ENCODE measurements at places on chromosomes 6 and 20.

DNA sequence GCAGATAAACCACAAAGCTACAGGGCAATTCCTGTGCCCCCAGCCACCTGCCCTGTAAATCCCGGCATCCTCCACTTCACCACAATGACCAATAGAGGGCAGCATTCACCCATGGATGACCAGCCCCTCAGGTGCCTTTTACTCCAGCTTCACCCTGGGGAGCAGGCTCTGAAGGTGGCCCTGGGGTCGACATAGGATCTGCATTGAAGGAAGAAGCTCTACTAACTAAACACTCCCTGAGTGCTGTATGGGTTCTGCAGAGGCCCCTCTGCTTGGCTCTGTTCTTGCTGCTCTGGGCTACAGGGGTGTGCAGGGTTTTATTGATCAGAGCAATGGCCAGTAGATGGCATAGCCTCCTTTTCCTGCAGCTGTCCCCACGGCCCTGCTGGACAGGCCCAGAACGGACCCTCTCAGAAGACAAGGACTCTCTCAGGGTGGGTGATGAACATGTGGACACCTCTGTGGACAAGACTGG, 20.3 kb downstream of the CST4 start:
- DNase-seq = peak; percentile 30

DNA sequence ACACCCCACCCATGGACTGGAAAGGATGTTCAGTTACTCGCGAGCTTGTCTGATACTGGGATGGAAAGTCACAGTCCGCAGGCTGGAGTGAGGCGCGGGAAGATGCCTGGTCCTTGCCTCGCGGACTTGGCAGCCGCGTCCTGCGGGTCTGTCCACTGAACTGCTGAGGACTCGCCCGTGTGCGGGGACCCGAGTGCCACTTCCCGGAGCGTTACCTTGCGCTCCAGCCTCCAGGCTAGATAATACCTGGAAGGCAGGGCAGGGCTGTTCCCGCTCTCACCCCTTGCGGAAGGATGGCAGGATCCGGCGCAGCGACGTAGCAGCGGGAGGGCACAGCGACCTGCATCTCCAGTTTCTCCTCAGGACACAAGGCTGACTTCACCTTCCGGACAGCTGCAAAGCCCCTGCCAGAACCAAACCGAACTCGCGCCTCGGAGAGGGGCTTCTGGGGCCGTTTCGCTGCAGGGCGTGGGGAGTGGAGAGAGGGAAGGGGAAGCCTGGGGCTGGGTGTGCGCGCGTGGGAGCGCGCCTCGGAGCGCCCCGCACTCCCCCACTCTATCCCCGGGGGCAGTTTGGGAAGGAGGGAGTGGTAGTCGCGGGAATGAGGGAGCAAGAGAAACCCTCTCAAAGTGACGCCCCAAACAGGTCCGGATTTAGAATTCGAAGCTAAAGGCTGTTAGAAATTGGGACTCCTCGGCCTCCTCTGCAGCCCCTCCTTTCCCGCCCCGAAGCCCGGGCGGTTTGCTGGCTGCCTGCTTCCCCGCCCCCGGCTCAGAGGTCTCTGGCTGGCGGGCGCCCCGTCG, at the start of gene KCNQ5:
TSS of gene KCNQ5 (plus strand) at position 774 of the 803 bp plus-strand sequence.
- DNase-seq = no peak

DNA sequence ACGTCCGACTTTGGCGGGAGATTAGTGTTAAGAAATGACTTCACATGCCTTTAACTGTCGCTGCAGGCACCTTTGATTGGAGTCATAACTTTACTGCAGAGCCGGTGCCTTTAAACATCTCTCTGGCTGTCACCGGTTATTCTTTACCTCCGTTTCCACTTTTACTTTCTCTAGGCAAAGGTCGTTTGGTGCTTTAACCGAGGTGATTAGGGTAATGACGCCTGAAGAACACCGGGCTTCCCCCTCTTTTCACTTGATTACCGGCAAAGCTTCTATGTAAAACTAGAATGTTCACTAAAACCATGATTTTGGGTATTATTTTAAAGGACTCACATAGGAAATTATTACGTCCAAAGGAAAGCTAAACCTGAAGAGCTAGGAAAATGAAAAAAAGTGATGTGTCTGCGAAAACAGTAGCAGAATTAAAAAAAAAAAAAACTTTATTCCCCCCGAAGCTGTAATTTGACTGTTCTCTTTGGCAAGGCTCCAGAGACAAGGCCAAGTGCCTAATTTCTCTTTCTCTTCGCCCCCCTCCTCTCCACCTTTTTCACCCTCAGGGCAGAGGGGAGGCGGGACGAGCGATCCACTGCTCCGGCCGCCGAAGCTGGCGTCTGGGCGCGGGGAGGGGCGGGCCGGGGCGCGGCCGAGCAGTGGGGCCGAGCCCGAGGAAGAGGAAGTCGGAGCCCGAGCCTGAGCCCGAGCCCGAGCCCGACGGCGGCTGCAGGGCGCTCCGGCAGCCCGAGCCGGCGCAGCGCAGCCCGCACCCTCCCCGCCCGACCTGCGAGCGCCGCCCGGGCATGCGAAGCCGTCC, at the start of gene PLEKHG1:
TSS of gene PLEKHG1 (plus strand) at position 687 of the 811 bp plus-strand sequence. CDS start 133,797 bp downstream, outside the sequence.
- peak; percentile 13 for DNase-seq

DNA sequence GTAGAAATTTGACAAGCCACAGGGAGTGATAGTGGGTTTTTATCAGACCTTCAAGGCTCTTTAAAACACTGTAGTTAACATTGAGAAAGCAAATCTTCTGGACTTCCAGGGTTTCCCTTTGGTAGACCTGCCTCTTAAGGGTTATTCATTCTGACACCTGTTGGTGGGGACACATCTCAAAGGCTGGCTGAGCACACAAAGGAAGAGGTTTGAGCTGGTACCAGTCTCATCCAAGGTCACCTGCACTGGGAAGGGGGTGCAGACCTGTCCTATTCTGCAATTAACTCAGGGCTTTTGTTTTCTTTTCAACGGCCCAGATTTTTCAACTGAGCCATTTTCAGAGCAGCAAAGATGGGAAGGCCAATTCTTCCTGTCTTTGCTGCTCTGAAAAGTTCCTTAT, 45.6 kb downstream of the EDN1 start:
- no peak for DNase-seq

- DNase-seq = no peak
Measured at GRCh38 chr20:49846206-49846807, 33.7 kb downstream of the SLC9A8 start.

- DNase-seq = no peak
Measured at GRCh38 chr6:54084231-54084630, 27.0 kb upstream of the MLIP start.

DNA sequence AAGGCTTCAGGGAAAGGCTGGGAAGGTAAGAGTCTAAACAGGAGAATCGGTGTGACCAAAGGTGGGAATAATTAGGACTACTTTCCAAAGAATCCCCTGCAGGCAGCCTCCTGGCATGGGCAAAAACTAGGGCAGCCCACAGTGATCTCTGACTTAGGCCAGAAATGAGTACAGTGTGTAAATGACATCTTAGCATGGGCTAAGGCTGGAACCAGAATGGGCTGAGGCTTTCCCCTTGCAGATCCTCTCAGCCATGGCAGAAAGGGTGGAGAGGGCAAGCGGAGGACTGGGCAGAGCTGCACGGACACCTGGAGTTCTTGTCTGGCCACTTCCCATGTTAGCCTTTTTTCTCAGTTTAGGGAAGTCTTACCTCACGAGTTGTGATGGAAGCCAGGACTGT, 69.9 kb upstream of the FOXQ1 start:
- DNase-seq = no peak

- no peak for DNase-seq
Measured at GRCh38 chr6:47405273-47405672, 72.3 kb upstream of the CD2AP start.

DNA sequence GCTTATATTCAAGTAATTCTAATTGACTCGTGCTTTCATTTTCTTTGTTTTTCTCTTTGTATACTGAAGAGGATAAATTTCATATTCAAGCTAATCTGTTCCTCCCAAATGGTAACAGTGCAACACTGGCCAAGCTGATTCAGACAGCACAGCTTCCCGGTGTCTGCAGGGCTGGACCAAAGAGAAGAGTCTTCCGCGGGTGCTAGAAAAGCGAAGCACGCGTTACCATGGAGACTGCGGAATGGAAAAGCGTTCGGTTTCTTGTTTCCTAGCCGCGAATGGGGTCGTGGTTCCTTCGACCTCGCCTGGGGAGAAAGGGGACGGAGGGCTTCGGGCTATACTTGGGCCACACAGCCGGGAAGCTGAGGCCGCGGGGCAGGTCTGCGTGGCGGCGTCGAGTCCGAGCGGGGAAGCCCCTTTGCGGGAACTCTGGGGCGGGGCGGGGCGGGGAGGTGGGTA, 6.2 kb upstream of the ZNF311 start:
- DNase-seq = no peak

GRCh38 chr20:36116807-36117441, 37.6 kb upstream of the EPB41L1 start:
- no peak for DNase-seq

- DNase-seq = no peak
Measured at GRCh38 chr20:15241681-15242080, 904.3 kb upstream of the FLRT3 start.

DNA sequence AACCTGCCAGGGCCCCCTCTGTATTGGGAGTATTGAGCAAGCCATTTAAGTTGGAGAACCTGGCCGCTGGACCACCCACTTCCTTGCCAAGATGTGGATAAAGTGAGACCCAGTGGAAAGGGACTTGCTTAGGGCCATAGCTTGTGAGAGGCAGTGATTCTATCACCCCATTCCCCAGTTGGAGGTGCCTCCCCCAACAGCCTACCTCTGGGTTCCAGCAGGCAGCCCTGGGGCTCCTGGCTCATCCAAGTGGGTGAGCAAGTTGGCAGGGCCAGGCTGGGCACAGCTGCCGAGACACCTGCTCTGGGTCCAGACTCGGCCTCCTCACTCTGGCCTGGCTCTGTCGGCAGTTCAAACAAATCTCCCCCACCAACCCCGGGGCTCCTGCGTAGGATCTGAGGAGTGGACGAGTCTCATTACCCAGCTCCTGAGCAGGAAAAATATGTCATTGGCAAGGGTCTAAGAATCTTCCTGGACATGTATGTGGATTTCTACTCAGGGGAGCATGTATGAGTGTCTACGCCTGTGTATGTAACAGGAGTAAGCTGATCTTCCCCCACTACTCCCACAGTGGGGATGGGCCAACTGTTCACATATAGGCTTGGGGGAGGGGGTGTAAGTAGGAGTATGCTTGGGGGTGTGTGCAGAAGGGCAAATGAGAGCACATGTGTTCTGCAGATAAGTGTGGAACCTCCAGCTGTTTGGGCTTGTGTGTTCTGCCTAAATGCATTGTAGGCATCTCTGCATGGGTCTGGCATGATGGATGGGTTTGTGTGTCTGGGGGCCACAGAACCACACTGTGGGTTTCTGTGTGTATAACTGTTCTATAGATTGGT, 1.9 kb downstream of the ID1 start:
- no peak for DNase-seq

- DNase-seq = no peak
Measured at GRCh38 chr6:154245506-154245905, 111.1 kb downstream of the IPCEF1 start.

DNA sequence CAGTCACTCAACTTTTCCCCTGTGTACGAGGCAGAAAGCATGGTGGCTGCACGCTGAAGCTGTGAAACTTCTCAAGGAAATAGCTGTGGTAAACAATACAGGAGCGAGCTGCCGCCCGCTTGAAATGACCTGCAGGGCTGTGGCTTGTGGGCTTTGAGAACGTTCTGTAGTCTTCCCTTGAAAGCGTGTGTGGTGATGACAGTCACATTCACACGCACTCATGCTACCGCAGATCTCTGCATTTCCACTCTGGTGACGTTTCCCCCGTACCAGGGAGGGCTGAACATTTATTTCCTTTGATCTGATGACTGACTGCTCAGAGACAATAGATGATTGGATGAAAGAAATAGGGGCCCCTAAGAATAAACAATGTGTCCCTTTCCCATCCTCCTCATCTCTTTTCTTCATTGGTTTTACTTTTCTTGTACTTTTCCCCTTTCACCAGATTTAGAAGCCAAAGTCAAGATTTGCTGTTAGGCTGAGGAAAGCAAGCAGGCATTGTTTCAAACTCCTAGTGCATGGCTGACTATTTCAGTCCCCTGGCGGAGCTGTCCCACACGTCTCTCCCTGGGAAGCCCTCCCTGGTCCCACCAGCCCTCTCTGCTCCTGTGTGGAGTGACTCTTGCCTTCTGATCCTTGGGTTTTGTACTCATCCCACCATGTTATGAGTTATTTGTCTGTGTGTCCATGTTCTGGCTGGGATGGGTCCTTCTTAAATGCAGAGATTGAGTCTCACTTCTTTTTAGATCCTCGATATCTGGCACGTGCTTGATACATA, 3.9 kb downstream of the SYTL3 start:
- peak; percentile 58 for DNase-seq

DNA sequence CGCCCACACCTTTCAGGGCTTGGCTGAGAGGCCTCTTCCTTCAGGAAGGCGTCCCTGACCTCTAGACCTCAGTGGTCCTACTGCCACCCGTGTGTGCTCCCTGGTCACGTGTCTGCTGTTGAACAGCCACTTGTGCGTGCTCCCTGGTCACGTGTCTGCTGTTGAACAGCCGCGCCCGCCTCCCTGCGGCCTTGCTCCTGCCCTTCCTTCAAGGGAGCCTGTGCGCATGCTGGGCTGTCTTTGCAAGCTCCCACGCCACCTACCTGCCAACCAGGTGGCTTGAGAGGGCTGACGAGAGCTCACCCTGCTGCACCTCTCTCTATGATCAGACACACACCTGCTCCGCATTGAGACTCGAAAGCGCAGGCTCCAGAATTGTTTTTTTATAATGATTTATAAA, 179.3 kb downstream of the BMP7 start:
- DNase-seq = no peak

DNA sequence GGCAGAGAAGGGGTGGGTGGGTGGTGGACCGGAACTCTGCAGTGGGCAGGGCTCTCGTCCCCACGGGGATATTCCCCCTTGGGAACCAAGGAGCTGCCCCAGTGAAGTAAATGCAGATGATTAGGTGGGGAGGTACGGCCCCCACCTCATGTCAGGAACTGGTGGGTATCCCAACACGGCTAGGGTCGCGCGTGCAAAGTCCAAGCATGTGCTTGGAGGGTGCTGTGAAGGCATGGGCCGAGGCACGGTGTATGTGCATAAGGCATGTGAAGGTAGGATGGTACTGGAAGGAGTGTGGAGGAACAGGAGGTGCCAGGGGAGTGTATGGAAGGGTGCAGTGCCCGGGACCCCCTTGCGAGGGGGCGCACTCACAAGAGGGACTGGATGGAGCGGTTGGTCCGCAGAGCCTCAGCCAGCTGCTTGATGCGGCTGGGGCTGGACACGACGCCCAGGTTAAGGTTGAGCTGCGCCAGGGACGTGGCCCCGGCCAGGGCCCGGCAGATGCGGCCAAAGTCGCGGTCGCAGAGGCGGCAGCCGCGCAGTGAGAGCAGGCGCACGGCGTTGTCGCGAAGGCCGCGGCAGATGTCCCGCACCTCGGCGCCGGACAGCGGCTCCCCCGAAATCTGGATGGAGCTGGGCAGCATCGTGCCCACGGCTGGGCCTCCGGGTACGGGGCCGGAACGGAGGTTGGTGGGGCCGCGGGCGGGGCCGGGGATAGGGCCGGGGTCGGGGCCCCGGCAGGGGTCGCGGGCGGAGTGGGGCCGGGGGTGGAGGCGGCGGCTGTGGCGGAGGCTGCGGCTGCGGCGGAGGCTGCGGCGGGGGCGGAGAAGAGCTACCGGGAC, 783 bp downstream of the LRRC73 start:
- DNase-seq = no peak

GRCh38 chr20:60237981-60238380, 279.8 kb downstream of the CDH26 start:
- no peak for DNase-seq

GRCh38 chr6:11346516-11346915, 114.0 kb upstream of the NEDD9 start:
- DNase-seq = no peak

GRCh38 chr6:36636687-36637418, 41.7 kb upstream of the CDKN1A start:
- no peak for DNase-seq

GRCh38 chr20:20761301-20761700, 48.9 kb upstream of the RALGAPA2 start:
- no peak for DNase-seq
